ENCODE measurements at places on chromosomes 3 and 15.

GRCh38 chr15:64354688-64355344 lies 1.2 kb downstream of the CSNK1G1 start:
- DNase-seq = no peak

DNA sequence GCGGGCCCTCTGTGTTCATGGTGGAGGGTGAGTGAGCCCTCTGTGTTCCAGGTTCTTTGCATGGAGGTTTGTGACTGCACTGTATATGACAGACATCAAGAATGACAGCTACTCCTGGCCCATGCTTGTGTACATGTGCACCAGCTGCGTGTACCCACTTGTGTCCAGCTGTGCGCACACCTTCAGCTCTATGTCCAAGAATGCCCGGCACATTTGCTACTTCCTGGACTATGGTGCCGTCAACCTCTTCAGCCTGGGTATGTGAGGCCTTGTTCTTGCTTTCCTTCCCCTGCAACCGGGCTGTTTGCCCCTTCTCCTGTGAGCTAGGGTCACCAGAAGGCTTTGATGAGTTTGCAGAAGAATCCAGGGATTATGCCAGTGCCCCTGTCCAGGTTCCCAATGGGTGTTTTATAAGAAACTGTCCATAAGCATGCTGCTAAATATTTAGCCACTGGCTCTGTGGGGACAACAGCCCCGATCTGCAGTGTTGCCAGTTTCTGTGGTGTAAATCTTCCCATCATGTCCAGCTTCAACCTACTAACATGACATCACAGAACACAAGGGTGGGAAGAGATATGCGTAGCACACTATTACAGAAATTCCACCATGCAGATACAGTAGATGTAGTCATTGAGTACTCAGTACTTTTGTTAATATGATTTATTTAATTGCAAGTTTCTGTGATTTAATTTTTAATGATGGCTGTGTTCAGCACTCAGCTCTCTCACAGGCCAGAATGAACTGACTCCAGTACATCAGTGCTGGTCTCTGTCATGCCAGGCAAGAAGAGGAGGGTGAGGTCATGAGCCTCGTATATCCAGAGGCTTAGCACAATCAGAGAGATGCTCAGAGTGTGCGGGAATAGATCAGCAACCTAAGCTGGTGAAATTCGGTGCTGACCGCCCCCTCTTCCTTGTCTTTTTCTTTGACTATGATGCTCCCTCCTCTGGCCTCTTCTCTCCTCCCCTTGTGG lies 29.2 kb upstream of the KIF23 start:
- DNase-seq = no peak

DNA sequence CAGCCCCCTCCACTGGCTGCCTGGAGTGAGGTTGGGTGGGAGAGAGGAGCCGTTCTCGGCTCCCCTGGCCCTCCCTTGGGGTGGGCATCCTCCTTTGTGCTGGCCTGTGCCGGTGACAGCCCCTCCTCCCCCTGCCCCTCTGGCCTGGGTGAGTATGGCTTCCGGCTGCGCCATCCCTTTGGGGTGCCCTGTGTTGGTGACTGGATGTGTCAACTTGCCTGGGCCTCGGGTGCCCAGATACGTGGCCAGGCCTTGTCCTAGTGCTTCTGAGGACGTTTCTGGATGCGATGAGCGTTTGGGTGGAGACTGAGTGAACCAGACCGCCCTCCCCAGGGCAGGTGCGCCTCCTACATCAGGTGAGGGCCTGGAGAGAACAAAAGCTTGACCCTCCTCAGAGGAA lies 59.7 kb downstream of the PLXNA1 start:
- DNase-seq = no peak

DNA sequence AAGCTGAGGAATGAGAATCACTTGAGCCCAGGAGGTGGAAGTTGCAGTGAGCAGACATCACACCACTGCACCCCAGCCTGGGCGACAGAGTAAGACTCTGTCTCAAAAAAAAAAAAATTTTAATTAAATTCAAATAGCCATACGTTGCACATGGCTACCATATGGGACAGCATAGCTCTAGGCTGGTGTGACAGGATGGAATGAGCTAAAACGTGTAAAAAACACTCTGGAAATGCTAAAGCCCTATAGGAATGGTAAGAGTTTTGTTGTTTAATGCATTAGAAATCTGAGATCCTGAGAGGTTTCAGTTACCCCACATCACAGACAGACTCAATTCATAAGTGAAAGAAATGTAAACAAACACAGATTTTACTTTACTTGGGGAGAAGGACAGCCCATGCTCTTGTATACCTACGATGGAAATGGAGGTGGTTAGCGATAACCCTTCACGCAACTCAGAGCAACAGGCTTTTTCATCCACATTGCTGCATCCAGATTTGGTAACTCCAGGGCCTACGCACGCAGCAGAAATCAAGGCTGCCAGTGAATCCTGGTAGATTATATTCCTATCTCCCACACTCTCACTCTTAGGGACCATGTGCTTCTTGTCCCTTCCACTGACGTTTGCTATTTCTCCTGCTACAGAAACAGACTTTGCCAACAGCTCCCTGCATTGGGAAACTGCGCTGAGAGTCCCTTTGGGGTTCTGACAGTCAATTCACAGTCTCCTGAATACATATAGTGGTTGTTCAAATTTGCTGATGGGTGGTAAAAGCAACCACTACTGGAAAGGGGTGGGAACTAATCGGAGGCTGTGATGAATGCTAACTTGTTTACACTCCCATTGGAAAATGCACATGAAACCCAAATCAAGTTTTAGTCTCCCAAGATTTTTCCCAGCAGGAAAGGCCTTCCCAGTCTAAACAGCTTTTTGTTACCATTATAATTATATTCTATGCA lies 3.1 kb downstream of the SH3BP5 start:
- no peak for DNase-seq

DNA sequence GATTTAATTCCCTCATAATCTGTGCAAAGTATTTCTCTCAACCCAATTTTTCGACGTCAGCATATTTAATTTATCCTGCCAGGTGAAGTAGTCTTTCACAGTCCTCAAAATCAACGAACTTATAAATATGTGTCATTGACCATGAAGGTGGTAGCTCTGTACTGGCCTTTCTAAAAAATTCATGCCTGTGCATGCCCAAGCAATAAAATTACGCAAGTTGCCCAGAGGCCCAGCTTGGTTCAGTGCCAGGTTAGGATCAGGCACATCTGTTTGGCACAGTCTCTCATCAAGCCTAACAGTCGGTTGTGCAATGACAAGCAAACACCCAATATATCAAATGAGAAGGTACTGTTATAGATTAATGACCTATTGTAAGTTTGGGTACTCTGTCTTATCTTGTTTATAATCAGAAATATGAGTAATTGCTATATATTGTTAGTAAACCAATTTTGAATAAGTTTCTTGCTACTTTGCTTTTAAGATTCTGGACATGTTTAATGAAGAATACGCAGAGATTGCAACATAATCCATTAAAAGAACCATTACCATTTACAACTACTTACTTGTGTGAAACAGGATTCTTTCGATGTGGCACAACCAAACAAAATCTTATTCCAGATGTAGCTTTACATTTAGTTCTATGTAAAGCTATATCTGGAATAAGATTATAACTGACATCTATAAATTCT lies 159.0 kb upstream of the IL12A start:
- no peak for DNase-seq

- no peak for DNase-seq
Observed at GRCh38 chr3:138434875-138435772, 708 bp downstream of the ESYT3 start.

DNA sequence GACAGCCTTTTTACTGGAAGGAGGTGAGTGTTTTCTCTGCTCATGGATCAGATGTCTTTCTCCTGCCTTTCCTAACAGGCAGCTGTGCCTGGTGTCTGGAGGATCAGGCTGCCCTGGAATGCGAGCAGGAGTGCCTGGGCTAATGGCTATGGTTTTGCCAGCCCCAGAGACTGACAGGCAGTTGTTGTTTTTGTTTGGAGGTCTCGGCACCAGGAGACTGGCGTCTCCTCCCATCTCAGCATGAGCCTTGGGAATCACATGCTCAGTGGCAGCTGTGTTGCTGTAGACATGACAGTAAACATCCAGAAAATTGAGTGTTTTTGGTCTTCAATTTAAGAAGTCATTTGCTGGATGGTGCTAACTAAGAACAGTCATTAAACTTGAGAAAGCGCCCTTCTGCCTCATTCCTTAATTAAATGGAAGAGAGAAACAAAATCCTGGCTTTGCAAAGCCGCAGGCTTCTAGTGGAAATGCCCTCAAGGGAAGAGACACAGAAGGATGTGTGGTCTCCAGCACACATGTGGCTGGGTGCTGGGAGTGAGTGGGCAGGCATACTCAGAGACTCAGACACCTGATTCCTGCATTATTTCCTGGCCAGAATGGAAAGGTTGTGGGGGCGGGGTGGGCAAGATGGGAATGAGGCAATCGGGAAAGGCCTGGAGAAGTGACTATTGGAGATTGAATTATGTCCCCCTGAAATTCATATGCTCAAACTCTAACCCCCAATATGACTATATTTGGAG lies 97.0 kb upstream of the NMNAT3 start:
- DNase-seq = no peak

All from activated naive CD8-positive, alpha-beta T cell treated with anti-CD3 and anti-CD28 coated beads, Interleukin-2, amount 50 U/mL, for 16 hours (primary cell).